ENCODE measurements at places on chromosomes 1 and 21.

GRCh38 chr21:44914176-44914874 lies 6.4 kb downstream of the ITGB2 start:
- peak; percentile 55 for DNase-seq

GRCh38 chr1:246437961-246438360 lies 69.1 kb downstream of the SMYD3 start:
- no peak for DNase-seq

- no peak for DNase-seq
Observed at GRCh38 chr1:67801903-67802302, 31.4 kb downstream of the GNG12 start.

DNA sequence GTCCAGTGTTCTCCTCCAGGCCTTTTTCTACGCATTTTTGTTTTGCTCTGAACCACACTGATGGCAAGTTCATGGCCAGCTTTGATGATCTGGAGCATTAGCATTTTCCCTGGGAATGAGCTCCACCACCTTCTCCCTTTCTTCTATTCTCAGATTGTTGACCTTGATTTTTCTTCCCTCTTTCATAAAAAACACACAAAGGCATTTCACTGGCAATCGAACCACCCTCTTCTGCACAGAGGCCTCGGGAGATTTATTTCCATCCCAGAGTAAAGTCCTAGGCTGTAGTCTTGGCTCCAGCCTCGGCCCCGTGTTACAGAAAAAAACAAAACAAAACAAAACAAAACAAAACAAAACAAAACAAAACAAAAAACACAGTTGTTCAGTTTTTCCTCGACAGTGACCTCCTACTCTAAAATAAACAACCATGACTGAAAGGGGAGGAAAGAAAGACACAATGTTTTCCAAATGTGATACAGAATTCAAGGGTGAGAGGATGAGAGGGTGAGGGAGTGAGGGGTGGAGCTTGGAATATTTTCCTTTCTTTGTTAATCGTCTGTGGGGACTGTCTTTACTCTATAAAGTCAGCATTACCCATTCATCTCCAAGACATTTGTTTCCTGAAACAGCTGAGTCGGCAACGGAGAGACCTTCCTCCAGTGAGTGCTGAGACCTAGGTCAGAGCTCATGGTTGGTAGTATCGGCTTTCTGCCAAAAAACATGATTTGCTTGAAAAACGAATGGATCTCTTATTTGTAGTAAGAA lies 29.8 kb upstream of the RNF186 start:
- no peak for DNase-seq

DNA sequence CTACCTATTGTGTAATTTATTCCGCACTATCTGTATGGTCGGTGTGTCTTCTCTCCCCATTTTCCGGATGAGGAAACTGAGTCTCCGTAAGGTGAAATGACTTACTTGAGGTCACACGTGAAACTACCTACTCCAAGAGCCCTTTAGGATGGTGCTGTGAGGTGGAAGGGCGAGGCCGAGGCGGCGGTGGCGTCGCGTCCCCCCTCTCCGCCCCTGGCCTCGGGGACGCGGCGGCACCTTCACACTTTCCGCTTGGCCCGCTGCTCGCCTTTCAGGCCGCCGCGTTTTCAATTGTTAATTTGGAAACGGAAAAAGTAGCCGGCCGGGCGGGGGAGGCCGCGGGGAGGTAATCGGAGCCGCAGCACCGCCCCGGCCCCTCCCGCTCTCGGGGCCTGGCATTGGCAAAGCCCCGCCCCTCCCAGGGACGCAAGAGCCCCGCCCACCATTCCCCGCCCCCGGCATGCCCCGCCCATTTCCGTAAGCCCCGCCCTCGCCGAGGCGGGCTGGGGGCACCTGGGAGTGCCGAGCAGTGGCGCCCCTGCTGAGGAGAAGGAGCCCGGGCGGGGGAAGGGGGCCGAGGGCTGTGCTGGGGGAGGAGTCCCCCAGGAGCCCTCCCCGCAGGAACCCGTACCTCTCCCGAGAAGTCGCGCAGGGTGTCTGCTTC lies 18.6 kb downstream of the KCNQ4 start:
- peak; percentile 74 for DNase-seq

GRCh38 chr1:246565751-246566127 lies 322 bp downstream of the TFB2M start:
- no peak for DNase-seq

- DNase-seq, result no peak
Observed at GRCh38 chr1:38875811-38876210, 2.7 kb upstream of the MYCBP start.

DNA sequence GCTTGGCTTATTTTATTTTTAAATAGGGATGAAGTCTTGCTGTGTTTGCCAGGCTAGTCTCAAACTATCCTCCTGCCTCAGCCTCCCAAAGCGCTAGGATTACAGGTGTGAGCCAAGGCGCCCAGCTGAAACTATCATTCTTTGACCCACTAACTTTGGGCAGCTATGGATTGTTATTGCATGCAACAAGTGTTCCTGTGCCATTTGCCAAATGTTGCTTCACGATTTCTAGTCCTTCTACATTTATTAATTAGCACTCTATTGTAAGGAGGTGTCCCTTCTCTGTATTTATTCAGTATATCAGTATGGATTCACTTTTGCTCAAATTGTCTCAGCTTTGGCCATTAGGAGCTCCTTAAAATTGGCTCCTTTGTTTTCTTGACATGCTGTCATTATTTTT lies 36.4 kb downstream of the YTHDF2 start:
- no peak for DNase-seq

DNA sequence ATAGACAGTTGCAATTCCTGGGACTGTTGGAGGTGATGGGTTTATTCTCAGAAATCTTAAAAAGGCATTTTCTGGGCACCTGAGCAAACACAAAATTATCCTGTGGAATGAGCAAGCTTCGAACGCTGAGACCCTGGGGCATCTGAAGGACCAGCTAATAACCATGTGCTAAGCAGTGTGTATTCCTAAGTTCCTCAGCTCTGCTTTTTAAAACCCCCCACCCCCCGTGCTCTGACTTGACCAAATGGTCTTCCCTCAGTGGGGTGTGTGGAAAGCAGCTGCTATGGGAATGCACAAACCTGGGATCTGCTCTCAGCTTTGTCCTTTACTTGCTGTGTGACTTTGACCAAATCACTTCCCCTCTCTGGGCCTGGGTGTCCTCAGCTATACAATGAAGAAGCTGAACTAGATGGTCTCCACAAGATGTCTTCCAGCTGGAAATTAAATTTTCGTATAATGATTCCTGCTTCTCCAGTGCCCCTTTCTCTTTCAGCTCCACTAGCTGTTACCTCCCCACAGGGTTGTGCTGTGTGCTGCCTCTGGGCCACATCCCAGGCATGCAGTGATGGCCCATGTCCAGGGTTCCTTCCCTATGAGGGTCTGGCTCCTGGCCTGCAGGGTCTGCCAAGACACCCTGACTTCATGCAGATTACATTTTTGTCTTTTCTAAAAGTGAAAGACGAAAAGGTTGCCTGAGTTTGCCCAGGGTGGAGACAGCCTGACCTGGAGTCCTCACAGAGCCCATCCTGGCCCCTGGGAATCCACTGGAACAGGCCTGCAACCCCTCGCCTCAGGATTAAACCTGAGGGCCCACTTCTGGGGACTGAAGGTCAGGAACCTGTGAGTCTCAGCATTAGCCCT lies 14.9 kb upstream of the CD247 start:
- DNase-seq, result no peak

DNA sequence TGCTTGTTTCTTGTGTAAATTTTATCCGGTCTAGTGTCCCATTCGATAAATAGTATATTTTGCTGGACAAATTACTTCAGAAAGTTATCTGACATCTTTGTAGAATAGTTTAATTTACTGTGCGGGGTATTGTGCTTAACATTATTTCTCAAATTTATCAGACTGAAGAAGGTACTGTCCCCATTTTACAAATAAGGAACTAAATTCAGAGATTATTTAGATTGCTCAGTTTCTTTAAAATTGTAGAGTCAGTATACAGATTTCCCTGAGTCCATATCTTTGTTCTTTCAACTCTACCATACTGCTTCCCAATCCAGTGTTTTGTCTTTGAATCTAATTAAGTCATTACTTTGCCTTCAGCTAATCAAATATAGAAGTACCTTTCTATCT lies 6.4 kb downstream of the ATP5PB start:
- DNase-seq, result no peak

- DNase-seq, result no peak
Observed at GRCh38 chr21:37419228-37419906, 52.8 kb downstream of the DYRK1A start.

- peak; percentile 95 for DNase-seq
Observed at GRCh38 chr1:13730751-13731482, 30.9 kb downstream of the PRDM2 start.

DNA sequence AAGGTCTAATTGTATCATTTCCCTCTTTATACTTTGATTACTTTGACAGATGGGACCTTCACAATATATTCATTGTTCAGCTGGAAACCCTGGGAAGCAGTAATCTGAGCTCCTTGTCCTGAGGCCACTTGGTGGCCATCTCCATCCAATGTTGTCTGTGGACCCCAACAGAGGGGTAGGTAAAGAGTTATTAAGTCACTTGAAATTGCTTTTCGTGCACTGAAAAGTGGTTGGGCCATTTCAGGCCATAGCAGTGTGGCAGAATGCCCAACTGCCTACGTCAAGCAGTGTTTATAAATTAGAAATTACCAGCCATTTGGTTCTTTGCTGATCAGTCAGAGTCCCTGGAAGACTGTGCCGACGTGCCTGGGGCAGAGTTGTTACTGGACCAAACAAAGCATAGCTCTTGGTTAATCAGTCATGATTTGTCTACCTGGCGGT lies 308.3 kb upstream of the USP25 start:
- DNase-seq, result no peak
